ENCODE measurements at places on chromosomes 13 and 19.

DNA sequence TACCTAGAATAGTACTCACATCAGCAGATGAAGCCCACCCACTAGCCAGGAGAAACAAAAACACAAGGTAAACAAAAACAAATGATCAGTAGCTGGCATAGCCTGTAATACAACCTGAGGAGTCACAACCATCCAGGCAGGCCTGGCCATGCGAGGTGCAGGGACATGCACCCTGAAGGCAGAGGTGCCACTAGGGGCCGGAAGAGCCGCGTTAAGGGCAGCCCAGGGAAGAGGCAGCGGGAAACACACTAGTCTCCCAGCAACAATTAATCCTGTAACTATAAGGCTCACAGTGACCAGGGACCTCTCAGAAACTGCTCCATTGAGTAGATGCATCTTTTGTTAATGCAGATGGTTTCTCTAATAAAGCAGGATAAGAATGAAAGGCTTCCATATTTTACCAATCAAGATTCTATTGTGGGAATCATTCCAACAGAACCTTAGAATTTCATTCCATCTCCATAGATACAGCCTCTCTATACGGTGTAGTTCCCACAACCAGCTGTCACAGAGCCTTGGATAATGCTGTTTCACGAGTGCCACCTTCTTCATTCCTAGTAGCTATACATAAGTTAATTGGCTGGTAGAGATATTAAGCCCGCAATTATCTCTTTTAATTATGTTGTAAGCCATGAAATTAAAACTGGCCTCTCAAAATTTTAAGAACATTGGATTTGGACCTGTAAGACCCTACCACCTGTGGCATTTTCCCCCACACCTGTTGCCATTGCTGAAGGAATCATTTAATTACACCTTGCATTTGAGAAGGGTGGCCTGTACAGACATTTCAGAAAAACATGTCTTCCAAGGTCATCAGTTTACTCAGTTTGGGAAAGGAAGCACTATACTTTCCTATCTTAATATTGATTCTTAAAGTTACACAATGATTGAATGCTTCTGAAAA lies 28.7 kb downstream of the ANKRD10 start:
- no peak for DNase-seq

DNA sequence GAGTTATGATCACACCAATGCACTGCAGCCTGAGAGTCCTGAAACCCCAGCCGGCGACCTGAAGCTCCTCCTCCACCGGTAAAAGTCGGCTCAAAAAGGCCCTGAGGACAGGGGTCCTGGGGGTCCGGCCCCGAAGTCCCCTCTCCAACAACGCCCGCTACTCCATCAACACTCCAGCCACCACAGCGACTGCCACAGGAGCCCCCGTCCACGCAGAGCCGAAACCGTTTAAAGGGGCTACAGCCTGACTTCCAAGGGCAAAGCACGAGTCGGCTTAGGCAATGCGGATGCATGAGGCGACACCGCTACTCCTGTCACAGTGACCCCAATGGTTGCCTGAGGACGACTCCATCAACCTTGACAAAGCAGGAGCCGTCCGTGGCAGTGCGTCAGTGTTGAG lies 22.9 kb upstream of the ZNF420 start:
- no peak for DNase-seq

DNA sequence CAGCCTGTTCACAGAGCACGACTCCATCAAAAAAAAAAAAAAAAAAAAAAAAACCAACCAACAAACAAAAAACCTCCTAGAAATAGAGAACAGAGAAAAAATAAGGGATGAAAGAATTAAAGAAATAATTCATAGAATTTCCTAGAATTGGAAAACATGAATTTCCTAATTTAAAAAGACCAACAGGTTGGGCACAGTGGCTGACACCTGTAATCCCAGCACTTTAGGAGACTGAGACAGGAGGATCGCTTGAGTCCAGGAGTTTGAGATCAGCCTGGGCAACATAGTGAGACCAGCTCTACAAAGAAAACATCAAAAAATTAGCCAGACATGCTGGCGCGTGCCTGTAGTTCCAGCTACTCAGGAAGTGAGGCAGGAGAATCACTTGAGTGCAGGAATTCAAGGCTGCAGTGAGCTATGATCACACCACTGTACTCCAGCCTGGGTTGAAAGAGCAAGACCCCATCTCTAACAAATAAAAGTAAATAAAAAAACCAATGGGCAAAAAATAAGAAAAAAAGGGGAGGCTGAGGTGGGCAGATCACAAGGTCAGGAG lies 6.5 kb downstream of the SPART start:
- DNase-seq = no peak

GRCh38 chr13:26459276-26460131 lies 98.0 kb upstream of the WASF3 start:
- no peak for DNase-seq

- no peak for DNase-seq
Measured at GRCh38 chr19:38638461-38638860, 9.0 kb upstream of the ACTN4 start.

- no peak for DNase-seq
Measured at GRCh38 chr13:80132741-80133601, 208.0 kb downstream of the SPRY2 start.

- no peak for DNase-seq
Measured at GRCh38 chr13:95337597-95337996, 36.3 kb upstream of the ABCC4 start.

DNA sequence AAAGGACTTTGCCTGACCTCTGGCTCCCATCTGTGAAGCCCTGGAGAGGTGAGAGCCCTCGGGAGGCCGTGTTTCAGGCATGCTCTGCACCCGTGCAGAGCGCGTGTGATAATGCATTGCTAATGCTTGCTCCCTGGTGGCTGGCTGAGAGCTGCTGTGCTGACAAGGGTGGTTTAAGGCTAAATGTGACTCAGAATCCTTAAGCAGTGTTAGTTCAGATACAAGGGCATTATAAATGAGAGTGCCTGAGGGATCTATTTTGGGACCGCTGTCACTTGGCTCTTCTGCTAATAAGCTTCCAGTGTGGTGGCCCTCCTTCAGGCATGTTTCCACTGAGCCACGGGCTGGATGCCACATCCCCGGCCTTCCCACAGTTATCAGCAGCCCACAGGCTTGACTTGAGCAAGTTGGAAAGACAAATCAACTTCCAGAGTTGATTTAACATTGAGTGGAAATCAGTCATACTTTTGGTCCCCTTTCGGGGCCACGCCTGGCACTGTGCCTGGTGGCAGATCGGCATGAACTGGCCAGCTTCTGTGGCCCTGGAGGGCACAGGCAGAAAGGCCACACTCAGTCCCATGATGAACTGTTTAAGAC lies 17.0 kb downstream of the ALOX5AP start:
- peak; percentile 20 for DNase-seq

- no peak for DNase-seq
Measured at GRCh38 chr19:5330307-5330720, 10.3 kb downstream of the PTPRS start.

- DNase-seq = no peak
Measured at GRCh38 chr13:27928353-27928804, 8.6 kb downstream of the PDX1 start.

GRCh38 chr13:36475468-36475867 lies 43.2 kb downstream of the CCNA1 start:
- DNase-seq = no peak

- no peak for DNase-seq
Measured at GRCh38 chr19:38701455-38702063, 42.7 kb downstream of the CAPN12 start.

DNA sequence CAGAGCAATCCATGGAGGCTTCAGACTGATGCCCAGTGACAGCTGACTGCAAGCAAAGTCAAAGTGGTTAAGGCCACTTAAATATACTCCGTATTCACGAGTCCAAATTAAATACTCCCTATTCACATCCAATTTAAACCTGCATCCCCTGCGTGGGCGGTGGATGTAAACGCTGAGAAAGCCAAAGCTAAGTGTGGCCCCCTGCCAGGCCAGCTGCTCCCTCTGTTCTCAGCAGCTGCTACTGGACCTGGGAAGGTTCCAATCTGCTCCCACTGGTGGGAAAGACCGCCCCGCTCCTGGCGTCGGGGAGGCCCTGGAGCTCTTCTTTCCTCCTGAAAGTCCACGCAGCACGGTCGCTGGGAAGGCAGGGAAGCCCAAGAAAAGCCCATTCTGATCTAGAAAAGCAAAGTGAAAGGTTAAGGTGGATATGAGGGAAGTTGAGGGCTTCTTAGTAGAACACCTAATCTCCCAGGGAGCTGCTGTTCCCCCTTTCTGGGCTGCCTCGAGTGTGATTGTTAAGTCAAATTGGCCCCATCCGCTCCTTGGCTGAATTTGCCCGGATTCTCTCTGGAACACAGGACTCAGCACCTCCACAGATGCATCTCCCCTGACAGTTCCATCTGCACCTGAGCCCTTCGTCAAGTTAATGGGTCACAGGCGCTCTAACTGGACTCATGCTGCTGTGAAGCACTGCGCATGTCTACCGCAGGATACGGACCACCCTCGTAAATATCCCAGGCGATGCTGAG lies 205.5 kb downstream of the USP12 start:
- no peak for DNase-seq

GRCh38 chr19:8608941-8609278 lies 1.6 kb downstream of the ADAMTS10 start:
- no peak for DNase-seq

GRCh38 chr13:77514336-77514726 lies 21.2 kb upstream of the SCEL start:
- DNase-seq = no peak

GRCh38 chr19:41641879-41642485 lies 15.1 kb upstream of the CEACAM4 start:
- peak; percentile 69 for DNase-seq

GRCh38 chr13:50400035-50400726 lies 384.9 kb downstream of the KCNRG start:
- no peak for DNase-seq

GRCh38 chr19:10168386-10168948 lies 26.3 kb downstream of the DNMT1 start:
- no peak for DNase-seq

DNA sequence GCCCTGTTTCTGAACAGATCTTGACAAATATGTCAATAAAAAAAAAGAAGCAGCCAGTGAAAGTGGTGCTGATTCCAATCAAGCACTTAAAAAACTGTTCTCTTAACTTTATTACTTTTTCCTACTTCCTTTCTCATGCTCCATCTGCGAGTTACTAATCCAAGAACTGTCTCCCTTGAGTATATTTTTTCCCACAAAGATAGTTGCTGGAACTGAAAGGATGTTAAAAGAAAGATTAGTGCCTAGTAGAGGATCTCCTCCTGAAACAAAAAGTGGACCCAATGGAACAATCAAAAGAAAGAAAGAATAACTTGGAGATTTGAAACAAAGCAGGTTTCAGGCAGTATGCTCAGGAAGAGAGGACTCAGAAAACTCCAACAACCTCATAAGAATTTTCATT lies 1034.8 kb downstream of the PCDH17 start:
- no peak for DNase-seq

GRCh38 chr13:62093984-62094780 lies 678.5 kb upstream of the PCDH20 start:
- no peak for DNase-seq

- no peak for DNase-seq
Measured at GRCh38 chr13:27168086-27168485, 3.5 kb downstream of the USP12 start.

- no peak for DNase-seq
Measured at GRCh38 chr19:1747285-1748114, 5.8 kb upstream of the ONECUT3 start.

DNA sequence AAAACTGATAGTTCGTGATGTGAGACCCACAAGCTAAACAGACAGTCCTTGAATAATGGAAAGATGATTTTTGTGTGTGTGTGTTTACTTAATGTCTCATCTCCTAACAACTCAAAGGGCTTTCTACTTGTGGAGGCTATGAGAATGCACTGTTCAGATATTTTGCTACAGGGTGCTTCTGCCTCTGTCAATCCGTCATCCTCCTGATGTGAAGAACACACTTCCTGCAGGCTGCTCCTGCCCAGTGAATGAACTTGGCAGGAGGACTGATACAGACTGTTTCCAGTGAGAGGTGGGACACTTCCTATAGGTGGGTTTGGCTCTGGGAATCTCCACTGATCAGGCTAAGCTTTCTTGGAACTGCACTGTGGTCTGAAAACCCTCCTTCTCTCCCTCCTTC lies 168.4 kb upstream of the STARD13 start:
- no peak for DNase-seq

DNA sequence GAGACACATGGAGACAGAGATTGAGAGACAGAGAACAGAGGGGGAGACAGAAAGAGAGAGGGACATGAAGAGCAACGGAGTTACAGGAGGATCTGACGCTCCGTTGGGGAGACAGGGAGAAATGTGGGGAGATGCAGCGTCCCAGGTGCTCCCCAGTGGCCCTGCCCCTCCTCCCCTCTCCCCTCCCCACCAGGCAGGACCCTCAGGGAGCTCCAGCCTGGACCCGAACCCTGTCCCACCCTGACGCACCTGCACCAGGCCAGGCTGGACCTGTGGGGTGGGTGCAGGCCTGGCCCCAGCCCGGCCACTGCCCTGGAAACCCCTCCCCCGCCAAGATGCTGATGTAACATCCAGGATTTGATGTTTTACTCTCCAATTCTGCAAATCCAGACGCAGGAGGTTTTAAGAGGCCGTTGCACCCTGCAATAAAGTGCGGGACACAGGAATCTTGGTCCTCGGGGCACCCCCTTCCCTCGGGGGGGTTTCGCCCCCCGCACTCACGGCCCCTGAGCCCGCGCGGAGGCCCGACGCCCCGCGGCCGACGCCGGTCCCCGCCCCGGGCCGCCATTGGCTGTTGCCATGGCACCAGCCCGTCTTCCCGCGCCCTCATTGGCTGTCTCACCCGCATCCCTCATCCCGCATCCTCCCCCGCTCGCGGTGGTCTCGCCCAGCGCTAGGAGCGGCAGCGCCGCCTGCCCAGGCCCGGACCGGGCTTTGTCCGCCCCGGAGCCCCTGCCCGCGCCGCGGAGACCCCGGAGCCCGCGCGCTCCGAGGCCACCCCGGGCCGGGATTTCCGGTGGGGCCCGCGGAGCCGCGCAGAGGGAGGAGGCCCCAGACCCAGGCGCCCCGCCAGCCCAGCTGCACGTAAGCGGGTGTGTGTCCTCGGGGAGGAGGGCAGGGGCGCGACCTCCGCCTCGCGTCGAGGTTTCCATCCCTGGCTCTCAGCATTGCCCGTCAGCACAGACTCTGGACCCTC lies at the start of gene APC2:
APC2 (plus strand) TSS at position 655 of the 976 bp plus-strand sequence. CDS start 2,881 bp downstream, outside the sequence.
- no peak for DNase-seq

DNA sequence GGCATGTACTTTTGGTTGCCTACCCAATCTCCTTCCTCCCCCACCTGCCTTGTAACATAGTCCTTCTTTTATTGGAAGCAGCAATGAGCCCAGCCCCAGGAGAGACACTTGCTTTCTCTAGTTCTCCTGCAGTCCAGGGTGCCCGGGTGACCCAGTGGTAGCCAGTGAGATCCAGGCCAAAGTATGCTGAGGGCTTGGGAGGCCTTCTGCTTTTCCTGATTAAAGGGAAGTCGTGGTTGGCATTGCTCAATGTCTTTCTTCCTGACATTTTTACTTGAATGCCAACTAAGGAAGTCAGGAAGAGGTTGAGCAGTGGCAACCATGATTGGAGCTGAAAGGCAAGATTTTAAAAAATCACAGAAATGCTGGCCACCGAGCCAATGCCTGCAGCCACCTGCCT lies 25.7 kb downstream of the CNMD start:
- DNase-seq = peak; percentile 69

DNA sequence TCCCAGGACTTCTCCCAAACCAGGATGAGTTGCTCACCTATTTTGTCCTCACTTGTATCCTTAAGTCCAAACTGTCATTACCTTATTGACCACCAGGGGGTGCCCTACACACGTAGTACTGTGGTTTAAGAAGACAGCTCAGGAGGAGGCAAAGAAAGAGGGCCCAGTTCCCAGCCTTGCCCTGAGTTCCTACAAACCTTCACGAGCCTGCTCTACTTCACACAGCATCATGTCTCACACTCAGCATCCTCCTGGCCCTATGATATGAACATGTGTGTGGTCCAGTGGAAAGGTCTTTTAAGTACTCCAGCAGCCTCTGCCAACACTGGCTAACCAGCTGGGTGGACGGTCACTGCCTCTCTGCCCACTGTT lies 8.1 kb upstream of the ZNF784 start:
- peak; percentile 96 for DNase-seq

Measured in MV-4-11 (cell line).